ENCODE measurements at places on chromosomes 3 and 15. TPM values are rescaled to one million over a fixed set of nuclear protein-coding genes. Genes with fewer than 3 reads are reported as not detected.

Gene UROC1
- total RNA-seq = not detected

- no peak for DNase-seq
These were observed 56.4 kb downstream of the IQSEC1 start for GRCh38 chr3:13016721-13017255.

- no peak for DNase-seq
These were observed 1028.3 kb upstream of the NR2F2 start for GRCh38 chr15:95302206-95302605.

Gene PRSS50
- total RNA-seq = 0.50 TPM
